NCI-H2029 (cell line): ENCODE measurements at places on chromosomes 16 and 17.

DNA sequence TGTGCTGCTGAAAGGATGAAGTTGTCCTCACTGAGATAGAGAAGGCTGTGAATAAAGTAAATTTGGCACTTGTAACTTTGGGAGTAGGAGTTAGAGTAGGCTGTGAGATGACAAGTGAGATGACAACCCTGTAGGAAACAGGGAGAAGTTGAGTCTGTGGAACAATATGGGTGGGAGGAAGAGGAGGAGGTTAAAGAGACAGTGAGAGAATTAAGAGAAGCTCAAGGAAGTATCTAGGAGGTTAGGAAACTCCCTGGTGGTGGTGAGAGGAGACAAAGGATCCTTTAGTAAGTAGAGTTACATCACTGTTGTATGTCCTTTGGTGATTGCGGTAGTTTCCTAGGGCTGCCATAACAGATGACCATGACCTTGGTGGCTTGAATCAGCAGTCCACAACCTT is 10.7 kb upstream of the HSD17B2 start:
- DNase-seq = no peak

DNA sequence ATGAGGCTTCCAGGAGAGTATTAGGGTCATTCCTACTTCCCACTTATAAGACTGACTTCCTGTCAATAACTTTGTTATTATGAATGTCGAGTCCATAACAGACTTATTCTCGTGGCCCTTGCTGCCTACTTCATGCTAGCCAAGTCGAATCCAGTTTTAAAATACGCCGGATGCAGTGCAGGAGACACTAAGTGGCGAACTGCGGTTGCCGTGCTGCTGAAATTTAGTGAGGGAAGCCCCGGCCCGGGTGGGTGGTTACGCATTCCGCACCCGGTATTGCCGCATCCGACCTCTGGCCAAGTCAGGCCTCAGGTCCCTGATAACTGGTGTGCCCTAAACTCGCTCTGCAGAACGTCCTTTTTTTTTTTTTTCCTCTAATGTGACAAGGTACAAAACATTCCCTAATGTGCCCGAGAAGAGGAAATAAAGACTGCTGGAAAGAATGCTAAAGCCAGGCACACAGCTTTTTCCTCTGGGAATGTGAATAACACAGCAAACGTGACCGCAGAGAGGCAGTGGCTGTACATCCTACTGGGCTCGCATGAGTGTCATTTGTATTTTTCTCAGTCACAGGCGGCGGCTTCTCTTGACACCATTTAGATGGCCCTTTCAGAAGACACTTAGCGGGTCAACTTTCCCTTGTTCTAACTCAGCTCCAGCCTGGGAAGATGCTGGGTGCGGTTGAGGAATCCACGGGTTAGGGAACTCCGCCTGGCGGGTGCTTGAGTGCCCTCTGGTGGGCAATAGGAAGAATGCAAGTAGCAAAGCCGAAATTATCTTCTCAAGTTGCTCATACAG is 7.1 kb upstream of the AKTIP start:
- DNase-seq = no peak

- no peak for DNase-seq
These were observed 39.6 kb upstream of the TMEM97 start for GRCh38 chr17:28279411-28279810.

GRCh38 chr17:48593840-48594537 is 410 bp upstream of the HOXB5 start:
- peak; percentile 96 for DNase-seq

GRCh38 chr17:76557368-76558197 is 17.7 kb downstream of the PRCD start:
- DNase-seq = peak; percentile 88

GRCh38 chr16:72947379-72948237 is 100.3 kb downstream of the ZFHX3 start:
- no peak for DNase-seq

DNA sequence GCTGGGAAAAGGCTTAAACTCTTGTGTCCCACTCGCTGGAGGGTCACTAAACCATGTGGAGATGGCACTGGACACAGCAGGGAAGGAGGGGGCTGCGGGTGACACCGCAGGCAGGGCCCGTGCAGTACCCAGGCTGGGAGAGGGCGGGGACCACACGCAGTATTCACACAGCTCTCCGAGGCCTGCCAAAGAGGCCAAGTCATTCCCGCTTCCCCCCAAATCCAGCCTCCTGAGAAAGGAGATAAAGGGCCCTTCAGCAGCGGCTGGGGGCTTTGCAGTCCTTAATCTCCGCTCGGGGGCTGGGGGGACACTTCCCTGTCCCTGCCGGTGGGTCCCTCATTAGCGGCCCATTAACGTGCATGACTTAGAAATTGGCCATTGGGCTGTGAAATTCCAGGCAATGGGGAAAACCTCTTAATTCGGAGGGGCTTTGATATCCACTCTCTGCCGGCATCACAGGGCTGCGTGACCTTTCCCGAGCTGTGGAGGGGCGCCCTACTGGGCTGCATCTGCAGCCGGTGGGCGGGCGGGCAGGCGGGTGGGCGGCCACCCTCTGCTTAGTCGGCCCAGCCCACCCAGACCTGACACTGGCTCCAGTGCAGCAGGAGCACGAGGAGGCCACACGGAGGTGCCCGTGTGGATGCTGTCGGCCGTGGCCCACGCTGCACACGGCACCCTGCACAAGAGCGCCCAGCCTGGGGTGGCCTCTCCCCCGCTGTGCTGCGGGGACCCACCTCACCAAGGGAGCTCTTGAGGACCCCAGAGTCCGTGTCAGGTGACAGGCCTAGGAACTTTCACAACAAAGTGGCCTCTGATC is 2.6 kb upstream of the SLC38A8 start:
- no peak for DNase-seq

GRCh38 chr16:20744922-20745440 is 3.4 kb upstream of the THUMPD1 start:
- DNase-seq = no peak

- no peak for DNase-seq
These were observed 25.8 kb downstream of the ABCC1 start for GRCh38 chr16:15975172-15975571.

DNA sequence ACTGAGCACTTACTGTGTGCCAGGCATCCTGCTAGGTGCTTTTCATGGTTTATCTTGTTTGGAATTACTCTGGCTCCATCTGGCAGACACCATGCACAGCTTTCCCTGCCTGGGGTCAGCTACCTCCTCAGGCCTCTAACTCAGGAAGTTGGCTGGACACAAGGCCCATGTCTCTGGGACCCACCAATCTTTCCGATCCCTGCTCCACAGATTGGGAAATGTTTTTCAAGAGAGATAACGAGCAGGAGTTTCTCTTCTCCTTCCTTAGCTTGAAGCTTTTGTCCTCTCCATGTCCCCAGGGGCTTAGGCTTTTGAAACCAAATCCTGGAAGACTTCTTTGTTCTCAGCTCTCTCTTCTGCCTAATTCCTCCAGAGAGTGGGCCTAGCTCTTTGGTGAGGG is 11.5 kb upstream of the ELAC2 start:
- DNase-seq = no peak

DNA sequence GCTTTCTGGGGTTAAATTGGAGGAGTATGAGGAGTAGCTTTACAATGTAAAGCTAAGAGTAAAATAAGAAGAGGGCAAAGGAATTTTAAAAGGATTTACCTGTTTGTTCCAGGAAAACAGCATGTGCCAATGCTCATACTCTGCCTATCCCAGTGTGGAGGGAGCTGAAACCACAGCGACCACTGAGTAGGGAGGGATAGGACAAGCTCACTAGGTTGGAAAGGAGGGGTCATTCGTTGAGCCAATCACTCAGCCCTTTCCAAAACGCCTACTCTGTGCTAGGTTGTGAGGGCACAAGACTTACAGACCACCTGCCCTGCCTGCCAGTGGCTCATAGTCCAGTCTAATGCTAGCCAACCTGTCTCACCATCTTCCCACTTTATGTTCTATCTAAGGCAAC is 1.1 kb upstream of the DNAJC7 start:
- DNase-seq = no peak

DNA sequence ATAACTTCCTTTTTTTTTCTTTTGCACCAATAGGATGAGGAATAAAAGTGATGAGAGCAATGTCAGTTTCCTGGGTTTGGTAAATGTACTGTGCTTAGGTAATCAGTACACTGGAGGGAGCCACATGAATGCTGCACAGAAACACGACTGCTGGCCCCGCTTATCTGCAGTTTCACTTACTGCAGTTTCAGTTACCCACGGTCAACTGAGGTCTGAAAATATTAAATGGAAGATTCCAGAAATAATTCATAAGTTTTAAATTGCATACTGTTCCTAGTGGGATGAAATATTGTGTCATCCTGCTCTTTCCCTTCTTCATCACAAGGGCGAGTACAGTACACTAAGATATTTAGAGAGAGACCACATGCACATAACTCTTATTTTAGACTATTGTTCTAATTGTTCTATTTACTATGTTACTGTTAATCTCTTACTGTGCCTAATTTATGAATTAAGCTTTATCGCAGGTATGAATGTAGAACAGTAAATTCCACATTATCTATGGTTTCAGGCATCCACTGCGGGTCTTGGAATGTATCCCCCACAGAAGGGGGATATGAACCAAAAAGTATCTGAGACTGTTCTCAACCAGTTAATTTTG is 6.4 kb upstream of the LGALS3BP start:
- no peak for DNase-seq

GRCh38 chr17:19343671-19344151 is 18.8 kb downstream of the B9D1 start:
- no peak for DNase-seq

DNA sequence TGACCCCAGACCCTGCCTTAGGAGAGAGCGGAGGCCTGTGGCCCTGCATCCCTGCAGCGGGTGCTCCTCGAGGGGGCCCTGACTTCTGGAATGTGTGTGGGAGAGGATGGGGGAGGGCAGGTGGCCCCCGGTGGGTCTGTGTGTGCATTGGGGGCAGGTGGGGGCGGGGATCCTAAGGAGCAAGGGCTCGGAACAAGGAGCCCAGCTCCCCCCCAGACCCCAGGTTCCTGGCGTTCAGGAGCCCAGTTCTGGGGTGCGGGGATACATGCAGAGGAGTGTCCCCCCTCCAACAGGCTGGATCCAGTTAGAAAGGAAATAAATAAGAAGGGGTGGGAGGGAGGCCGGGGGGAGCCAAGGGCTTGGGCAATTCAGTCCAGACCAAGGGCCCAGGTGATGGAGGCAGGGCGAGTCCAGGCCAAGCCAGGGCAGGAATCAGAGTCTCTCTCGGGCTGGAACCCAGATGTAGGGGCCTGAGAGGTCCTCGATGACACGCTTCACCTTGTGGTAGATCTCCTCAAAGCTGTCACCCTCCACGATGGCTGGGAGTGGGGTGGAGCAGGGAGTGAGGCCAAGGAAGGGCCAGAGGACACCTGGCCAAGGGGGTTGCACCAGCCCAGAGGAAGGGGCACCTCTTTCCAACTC is 11.2 kb upstream of the ASGR1 start:
- DNase-seq = no peak
